ENCODE measurements at places on chromosomes 11 and 22.

DNA sequence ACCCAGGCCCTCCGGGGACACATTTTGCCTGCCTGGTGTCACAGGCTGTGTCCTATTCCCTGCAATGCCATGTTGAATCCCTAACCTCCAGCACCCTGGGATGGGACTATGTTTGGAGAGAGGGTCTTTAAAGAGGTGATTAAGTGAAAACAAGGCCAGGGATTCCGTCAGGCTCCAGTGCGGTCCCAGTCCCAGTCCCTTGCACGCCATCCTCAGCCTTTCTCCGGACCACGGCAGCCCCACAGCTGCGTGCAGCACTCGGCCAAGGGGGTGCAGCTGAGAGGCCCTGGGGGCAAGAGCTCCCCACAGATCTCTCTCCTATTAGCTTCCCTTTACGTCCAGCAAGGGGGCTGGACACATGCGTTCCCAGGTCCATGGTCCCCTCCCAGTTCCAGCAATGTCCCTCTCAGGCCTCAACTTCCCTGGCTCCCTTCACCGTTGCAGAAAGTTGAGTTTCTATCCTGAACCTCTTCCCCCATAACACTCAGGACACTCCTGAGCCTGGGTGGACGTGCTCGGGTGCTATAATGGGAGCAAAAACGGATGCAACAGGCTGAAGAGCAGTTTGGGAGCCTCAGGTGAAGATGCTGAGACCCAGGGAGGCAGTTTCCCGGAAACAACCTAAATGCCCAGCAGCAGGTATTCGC is 1422.7 kb downstream of the BRD1 start:
- DNase-seq: no peak

DNA sequence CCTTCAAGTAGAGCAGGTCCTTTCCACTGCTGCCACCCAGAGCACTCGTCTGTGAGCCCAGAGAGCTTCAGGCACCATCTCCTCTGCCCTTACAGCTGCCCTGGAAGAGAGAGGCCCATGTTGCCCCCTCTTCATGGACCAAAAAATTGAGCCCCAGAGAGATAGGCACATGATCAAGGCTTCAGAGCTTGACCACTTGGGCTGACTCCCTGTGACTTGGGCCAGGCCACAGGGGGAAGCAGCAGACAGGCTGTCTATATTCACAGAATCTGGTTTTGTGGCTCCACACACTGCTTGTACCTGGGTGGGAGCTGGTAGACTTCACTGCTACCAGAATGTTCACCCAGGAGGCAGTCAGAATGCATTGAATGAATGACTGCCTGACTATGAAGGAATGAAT is 58.2 kb downstream of the SMIM38 start:
- DNase-seq: no peak

DNA sequence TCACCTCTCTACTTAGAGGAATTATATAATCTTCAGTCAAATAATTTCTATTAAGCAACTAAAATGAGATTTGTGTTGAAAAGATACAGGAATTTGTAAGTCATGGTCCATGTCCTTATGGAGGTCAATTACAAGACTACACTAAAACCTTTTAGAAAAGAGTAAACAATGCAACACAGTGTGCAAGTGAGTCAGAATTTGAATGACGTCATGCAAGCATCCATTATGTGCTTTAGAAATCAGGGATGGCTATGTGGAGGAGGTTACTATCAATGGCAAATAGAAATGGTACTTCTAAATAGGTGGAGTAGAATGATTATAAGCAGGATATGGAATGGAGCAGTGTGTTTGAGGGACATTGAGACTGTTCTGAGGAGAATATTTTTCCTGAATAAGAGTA is 16.6 kb downstream of the OR10D3 start:
- no peak for DNase-seq

GRCh38 chr11:98549571-98549970 is 471.2 kb upstream of the CNTN5 start:
- no peak for DNase-seq

GRCh38 chr11:131616481-131617140 is 246.2 kb downstream of the NTM start:
- no peak for DNase-seq

DNA sequence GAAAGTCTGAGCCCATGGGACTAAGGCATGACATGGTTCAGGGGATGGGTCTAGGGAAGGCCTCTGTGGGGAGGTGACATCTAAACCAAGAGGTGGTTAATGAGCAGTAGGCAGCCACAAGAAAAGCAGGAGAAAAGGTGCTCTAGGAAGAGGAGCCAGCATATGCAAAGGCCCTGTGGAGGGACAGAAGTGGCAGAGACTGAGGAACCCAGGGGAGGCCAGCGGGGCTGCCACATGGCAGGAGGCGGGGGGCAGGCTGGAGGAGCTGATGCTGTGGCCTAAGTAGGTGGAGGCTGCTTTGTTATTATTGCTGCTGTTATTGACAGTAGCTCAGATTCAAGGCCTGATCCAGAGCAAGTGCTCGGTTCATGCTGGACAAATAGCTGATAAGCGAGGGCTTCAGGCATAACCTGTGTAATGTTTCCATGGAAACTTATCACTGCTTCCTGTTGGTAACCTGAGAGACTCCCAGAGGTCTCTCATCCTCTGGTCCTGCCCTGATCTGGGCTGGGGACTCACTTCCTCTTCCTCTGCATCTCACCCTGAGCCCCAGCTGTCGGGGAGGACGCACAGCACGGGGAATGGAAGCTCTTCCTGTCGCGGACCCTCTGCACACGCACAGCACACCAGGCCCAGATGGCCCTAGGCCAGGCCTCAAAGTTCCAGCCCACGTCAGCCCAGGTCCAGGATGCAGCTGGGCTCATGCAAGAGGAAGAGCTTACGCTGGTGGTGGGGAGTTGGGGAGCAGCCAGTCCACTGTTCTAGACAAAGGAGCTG is 75.2 kb upstream of the TP53I11 start:
- no peak for DNase-seq

DNA sequence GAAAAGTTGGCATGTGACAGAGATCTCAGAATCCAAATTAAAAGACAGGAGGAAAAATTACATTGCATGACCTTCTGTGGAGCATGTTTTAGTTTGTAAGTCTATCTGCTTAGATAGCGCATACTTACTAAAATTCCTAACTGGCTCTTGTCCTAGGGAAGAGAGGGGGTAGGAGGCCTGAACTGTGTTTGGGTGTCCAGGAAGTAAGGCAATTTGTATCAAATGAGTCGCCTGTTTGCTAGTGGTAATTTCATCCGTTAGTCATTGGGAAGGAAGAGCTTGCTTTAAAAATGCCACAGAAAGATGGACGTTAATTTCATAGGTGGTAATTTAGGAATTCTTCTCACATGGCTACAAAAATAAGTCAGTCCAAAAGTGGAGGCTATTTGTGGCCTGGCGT is 18.5 kb downstream of the GRK3 start:
- no peak for DNase-seq

- DNase-seq: peak; percentile 26
These were observed 33.1 kb downstream of the DDX10 start for GRCh38 chr11:108697872-108698473.

DNA sequence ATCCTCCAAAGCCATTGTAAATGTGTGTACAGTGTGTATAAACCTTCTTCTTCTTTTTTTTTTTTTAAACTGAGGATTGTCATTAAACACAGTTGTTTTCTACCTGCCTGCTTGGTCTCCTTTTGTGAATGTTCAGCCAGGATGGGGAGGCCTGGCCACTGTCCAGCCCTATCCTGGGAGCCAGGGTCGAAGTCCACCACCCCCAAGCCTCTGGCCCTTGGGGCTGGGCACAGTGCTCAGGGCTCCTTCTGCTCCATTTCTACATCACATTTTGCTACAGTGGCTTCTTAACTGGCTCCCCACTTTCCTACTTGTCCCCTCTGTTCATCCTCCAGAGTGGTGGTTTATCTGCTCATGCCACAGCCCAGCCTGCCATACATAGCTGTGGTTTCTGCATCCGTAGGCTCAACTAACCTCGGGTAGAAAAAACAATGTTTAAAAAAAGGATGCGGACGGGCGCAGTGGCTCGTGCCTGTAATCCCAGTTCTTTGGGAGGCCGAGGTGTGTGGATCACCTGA is 2.5 kb upstream of the SMARCB1 start:
- DNase-seq: no peak

DNA sequence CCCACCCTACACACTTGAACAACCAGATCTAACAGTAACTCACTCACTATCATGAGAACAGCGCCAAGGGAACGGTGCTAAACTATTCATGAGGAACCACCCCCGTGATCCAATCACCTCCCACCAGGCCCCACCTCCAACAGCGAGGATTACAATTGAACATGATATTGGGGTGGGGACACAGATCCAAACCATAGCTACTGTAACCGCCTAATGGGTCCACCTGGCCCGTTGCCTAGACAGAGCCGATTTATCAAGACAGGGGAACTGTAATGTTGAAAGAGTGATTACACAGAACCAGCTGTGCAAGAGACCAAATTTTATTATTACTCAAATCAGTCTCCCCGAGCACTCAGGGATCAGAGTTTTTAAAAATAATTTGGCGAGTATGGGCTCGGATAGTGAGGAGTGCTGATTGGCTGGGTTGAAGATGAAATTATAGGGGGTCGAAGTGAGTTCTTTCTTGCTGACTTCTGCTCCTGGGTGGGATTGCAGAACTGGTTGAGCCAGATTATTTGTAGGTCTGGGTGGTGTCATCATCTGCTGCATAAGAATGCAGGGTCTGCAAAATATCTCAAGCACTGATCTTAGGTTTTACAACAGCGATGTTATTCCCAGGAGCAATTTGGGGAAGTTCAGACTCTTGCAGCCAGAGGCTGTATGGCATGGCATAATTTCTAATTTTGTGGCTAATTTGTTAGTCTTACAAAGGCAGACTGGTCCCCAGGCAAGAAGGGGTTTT is 17.9 kb upstream of the ZC3H12C start:
- no peak for DNase-seq

DNA sequence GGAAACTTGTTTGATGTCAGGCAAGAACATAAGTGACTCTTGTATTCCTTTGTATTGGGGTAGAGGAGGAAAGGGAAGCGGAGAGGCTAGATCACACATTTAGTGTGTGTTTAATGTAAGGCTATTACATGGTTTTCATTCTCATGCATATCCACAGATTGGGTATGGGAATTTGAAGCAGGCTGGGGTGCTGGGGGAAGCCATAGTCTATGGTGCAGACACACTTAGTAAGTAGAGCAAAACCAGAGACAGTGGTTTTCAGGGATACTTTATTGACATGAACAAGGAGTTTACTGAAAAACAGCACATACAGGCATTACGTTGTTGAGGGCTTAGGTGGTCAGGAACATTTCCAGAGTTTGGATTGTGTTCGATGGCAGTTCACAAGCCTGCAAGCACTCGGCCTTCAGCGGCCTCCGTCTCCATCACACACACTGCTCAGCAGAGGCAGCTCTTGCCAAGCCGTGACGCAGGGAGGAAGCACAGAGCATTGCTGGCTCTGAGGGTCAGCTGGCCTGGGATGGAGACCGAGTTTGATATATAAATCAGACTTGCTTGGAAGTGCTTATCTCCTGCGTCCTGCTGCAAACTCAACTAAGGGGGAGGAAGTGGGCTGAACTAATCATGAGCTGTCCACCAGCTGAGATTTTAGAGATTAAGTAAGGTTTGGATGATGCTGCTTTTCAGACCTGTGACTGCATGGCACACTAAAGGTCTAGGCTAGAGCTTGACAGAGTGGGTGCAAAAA is 25.3 kb downstream of the SCN3B start:
- no peak for DNase-seq

GRCh38 chr22:19622061-19622441 is 92.3 kb upstream of the SEPTIN5 start:
- DNase-seq: no peak

DNA sequence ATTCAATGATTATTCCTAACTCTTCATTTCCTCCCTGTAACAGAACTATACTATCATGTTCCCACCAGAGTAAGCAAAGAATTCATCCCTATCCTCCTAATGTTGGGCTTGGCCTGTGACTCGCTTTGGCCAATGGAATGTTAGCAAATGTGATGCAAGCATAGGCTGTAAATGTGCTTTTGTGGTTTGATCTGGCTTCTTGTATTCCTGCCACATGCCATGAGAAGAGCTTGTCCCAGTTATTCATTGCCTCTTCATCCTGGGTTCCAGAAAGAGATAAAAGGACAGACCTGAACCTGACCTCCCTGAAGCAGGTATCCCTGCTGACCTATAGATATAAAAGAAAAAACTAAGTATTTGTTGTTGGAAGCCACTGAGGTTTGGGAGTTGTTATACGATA is 51.0 kb downstream of the SYTL2 start:
- no peak for DNase-seq

- DNase-seq: no peak
These were observed 305.0 kb downstream of the BUD13 start for GRCh38 chr11:116467823-116468222.

DNA sequence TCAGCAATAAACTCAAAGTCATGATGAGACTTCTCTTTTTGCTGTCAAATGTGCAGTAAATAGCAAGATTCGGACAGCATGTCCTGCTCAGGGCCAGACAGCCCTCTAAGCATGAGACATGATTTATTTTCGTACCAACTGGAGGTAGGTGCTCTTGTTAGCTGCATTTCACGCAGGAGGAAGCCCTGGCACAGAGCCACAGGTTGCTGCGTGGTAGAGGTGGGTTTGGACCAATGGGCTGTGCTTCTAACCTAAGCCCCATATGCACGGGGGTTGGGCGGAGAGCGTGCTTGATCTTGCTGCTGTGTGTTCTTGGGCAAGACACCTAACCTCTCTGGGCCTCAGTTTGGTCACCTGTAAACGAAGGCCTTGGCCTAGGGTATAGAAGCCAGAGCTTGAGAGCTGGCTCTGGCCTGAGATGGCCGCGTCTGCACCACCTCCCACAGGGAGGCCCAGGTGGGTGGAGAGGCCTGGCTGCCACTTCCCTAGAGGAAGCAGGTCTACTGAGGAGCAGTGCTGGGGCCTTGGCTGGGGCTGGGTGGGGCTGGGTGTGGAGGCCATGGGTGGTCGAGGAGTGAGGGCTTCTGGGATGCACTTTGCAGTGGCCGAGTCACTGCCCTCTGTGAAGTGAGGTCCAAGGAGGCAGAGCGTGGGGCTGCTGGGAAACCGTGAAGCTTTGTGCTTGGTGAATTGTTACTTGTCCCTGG is 38.5 kb upstream of the GRAMD4 start:
- no peak for DNase-seq
